ENCODE measurements at places on chromosomes 16 and 17.
A peak's percentile ranks its signal among the peaks of the same experiment; 100 is the strongest.

GRCh38 chr16:19210280-19210924 lies 42.4 kb downstream of the SYT17 start:
- DNase-seq = no peak

DNA sequence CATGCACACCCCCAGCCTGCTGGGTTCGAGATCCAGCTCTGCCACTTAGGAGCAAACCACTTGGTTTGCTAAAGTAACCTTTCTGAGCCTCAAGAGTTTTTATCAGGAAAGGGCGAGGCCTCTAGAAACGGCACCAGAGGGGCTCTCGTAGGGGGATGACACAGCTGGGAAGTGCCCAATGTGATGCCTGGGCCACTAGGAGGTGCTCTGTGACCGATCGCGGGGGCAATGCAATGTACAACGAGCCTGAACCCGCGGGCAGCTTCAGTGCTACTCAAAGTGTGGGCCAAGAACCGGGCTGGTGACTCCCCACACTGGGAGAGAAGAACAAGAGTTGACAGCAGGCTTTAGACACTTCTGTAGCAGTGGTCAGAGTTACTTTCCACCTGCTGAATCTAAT lies 9.4 kb downstream of the C16orf89 start:
- DNase-seq = peak; percentile 29

DNA sequence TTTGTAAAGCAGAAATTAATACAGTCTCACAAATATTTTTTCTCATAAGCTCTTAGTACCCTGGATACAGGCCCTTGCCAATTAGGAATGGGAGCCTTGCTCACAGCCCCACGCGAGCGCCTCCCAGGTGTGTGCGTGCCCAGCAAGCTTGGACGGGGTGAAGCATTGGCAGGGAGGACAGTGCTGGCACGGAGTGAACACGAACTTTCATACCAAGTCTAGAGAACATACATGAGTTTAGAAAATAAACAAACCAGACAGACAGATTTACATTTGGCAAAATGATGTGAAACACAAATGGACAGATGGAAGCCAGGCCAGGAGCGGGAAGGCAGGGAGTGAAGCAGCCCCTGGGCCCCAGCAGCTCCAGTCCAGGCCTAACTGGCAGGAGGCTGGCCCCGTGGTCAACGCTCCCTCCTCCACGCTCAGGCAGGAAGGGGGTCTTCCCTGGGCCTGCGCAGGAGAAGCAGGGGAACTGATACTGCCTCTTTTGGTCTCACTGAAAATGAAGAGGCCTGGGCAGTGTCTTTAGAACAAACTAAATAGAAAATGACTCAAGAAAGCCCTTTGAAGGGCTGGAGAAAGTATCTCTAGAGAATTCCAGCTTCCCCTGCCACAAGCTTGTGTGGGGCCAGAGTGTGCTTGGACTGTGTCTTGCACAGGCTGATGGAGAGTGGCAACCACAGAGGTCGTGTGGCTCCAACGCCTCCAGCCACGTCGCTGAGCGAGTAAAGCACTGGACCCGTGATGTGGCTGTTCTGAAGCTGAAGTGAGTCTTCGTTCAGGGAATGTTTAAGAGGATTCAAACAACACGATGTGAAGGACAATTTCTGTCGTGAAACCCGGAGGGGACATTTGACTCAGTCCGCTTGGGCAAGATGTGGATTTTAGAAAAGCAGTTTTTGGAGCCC lies 9.9 kb upstream of the FOXJ1 start:
- DNase-seq = no peak

- no peak for DNase-seq
These were observed 86.5 kb downstream of the RPA1 start for GRCh38 chr17:1916316-1916715.

GRCh38 chr17:33322063-33322462 lies 29.0 kb upstream of the ASIC2 start:
- DNase-seq = no peak

DNA sequence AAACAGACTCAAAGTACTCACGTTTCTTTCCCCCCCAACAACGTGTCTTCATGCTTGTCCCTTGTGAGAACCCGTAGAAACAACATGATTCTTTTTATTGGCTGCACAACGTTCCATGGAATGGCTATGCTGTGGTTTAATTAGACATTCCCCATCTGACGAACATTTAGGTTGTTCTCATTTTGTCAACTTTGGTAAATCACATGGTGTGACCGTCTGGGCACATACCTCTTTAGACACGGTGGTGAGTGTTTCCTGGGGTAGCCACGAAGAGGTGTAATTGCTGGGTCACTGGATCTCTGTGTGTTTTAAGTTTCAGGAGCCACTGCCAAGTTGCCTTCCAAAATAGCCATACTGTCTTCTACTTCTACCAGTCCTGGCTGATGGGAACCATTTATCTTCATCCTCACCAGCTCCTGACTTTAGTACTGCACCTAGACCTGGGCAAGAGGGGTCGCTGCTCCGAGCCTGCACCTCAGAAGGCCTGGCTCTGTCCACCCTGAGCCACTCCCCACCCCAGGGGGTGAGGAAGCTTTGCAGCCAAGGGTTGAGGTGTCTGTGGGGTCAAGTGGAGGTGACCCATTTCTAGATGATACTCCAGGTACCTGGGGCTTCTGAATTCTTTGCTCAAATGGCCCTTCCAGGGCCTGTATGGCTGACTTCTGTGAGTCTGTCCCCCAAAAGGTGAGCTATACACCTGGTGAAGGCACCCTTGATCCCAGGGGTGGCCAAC lies 84.7 kb downstream of the IRX5 start:
- no peak for DNase-seq

DNA sequence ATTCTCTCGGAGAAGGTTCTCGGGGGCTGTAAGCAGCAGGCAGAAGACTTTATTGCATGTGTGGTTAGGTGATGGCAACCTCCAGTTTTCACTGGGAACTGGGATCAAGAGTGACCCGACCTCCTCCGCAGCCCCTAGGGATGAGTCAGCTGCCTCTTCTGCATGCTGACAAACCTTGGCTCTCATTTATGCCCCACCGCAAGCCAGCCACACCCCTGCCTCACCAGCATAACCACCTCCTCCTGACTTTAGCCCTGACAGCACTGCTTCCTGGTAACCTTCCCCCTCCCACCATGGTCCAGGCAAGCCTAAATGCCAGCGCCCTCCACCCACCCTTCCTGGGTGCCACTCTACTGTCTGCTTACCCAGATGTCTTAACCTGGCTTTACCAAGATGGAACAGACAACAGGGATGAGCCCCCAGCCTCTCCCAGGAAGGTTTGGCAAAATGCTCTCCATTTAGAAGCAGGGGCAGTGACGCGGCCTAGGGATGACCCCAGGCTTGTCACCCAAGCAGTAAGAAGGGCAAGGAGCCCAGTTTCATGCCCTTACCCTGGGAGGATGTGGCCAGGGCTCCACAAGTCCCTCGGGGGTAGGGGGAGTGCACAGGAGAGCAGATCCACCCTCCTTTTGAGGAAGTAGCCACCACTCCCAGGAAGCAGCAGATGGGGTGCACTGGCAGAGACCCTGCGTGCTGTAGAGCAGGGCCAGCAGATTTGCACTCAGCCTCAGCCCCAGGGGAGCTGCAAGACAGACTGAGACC lies 73.5 kb downstream of the GOSR1 start:
- DNase-seq = no peak

DNA sequence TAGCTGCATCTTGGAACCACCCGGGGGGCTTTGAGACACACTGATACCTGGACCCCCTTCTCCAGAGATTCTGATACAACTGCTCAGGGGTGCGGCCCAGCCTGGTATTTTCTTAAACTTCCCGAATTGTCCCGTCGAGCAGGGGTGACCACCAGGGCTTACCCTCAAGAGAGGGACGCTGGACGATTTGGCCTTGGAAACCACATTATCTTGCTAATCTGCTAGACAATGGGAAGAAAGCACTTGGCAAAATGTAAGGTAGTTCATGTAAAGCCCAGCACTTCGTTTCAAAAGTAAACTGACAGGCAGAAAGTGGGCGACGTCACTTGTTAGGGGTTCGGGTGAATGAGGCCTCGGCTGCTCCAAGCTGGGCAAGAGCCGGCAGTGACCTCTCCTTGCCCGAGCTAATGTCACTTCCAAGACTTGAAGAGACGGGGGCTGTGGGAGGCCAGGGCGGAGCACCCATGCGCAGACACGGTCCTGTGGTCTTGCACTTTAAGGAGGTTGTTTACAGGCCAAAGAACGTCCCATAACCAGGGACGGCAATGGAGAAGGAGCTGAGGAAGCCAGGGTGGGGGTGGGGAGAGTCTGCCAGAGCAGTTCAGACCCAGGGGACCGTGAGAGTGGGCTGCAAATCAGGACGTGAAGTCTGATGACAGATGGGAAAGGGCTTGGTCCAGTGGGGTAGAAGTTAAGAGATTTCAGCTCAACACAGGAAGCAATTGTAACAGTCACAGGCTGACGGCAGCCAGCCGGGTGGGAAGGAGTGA lies 152.7 kb upstream of the GSE1 start:
- no peak for DNase-seq

- DNase-seq = no peak
These were observed 387.2 kb downstream of the SEC14L1 start for GRCh38 chr17:77527836-77528505.

DNA sequence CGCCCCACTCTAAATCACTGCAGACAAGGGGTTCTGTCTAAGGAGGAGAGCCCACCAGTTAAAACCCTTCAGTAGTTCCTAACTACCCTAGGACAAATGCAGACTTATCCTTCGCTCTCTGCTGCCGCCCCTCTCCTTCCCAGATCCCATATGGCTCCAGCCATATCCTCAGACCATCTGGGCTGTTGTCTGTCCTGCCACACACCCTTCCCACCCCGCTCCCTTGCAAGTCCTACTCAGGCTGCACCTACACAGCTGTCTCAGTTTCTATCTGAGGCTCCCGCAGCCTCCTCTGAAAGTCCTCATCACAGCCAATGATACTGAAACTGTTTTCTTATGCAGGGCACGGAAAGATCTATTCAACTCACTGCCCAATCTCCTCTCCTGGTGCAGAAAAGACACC lies 720 bp upstream of the BCKDK start:
- peak; percentile 27 for DNase-seq

DNA sequence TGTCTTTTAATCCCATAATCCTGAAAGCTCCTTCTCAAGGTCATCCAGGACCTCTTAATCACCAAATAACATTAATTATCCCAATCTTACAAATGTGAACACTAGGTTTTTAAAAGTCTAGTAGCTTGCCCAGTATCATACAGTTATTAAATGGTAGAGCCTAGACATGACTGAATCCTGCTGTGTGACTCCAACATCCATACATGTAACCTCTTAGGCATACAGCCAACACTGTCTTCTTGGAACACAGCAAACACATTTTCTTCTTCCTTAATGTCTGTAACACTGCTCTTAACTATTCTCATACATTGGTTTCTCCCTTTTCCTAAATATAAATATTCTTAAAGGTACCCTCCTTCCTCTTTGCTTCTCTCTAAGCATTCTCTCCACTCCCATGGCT lies 13.7 kb downstream of the BRIP1 start:
- no peak for DNase-seq

DNA sequence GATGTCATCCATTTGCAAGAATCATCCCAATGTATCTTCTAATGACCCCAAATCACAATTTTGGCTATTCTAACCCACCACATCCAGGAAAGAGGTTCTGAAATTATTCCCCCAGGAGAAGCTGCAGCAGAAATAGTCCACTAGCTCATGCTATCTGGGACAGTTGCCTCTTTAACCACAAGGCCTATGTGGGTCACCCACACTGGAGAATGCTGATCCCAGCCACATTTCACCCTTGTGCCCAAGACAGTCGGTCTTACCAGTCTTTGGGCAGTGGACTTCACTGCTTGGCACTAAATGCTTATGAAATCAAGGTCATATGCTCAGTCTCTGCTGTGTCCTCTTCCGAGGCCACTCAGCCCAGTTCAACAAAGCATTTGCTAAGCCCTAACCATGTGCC lies 27.0 kb downstream of the ABCC12 start:
- DNase-seq = no peak

- DNase-seq = no peak
These were observed 42.3 kb downstream of the BEAN1 start for GRCh38 chr16:66469291-66469946.

DNA sequence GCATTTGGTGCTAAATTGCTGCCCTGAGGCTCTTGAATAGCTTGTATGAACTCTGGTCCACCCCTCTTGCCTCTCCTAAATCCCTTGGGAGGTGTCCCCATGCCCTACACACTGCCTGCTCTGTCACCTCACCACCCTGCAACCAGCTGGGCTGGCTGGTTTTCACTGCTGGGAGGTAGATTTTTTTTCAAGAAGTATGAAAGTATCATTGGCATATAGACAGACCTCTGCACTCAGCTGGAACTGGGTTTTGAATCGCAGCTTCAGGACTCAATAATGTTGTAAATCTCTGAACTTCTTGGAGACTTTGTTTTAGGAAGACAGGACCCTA lies 184.9 kb downstream of the MSI2 start:
- DNase-seq = no peak

DNA sequence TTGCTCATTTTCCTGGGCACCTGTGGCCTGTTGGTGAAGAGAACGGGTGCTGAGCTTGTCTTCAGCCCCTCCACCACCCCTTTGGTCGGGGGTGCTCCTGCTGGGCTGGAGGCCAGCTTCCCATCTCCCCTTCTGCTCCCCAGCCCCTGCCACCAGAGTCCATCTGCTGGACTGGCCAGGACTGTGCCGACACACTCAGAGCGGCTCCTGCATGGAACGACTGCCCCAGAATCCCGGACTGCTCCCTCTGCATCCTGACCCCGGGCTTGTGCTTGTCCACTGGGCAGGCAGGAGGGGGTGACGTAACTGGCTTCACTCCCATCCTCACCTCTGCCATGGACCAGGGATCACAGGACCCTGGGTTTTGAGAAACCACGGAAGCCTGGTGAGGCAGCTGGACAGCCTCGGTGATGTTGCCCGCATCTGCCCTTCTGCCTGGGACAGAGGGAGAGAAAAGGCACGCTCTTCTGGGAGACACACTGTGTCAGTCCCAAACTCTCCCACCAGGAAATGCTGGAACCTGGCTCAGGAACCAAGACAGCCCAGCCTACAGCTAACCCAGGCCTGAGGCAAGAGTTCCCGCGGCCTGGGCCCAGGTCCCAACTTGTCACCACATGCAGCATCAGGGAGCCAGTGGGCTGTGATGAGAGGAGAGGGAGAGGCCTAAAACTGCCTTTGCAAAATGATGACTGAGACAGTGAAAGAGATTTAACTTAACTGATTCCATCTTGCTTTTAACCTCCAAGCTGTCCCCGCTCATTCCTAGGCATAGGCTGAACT lies 16.1 kb upstream of the GSDMA start:
- no peak for DNase-seq

GRCh38 chr17:73363442-73364154 lies 51.8 kb upstream of the CDC42EP4 start:
- DNase-seq = no peak

GRCh38 chr16:87780385-87780989 lies 14.7 kb upstream of the KLHDC4 start:
- DNase-seq = peak; percentile 58

DNA sequence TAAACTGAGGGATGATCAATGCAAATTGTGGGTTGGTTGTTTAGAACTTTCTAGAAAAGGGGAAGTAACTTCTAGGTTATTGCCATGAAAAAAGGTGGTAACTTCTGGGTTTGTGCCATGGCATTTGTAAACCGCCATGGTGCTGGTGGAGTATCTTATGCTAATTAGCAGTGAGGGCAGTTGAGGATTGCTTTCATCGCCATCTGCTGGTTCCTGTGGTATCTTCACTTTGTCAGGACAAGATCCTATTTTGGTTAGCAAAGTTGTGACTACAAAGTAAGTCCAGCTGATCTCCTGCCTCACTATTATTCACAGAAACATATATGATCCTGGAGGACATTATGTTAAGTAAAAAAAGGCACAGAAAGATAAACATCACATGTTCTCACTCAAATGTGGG lies 1332.3 kb downstream of the CDH11 start:
- DNase-seq = no peak

- DNase-seq = peak; percentile 45
These were observed 1.0 kb downstream of the ZNRF1 start for GRCh38 chr16:74999609-75000480.

- no peak for DNase-seq
These were observed 9.2 kb downstream of the SNN start for GRCh38 chr16:11677451-11677951.
